ENCODE measurements at places on chromosomes 7 and 10.

GRCh38 chr7:22640269-22640668 is 86.7 kb upstream of the IL6 start:
- DNase-seq, result no peak

GRCh38 chr7:70799841-70800405 is 332.0 kb upstream of the GALNT17 start:
- DNase-seq, result no peak

DNA sequence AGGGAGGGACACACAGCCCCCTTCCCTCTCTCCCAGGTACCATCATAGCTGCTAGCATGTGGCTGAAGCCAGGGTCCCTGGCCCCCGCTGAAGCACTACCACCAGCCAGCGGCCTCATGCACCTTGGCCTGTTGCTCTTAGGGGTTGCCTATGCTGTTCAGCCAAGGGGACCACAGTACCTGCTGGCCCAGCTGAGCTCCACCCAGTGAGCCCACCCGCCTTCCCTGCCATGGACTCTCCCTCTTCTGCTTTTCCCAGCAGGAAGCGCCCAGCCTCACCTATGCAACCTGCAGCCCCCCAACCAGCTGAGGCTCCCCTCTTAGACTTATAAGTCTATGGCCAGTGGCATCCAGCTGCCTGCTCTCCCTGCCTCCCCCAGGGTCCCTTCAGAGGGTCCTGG is 8.7 kb upstream of the MTPAP start:
- no peak for DNase-seq

- no peak for DNase-seq
Measured at GRCh38 chr7:97847791-97848190, 24.4 kb downstream of the ASNS start.

DNA sequence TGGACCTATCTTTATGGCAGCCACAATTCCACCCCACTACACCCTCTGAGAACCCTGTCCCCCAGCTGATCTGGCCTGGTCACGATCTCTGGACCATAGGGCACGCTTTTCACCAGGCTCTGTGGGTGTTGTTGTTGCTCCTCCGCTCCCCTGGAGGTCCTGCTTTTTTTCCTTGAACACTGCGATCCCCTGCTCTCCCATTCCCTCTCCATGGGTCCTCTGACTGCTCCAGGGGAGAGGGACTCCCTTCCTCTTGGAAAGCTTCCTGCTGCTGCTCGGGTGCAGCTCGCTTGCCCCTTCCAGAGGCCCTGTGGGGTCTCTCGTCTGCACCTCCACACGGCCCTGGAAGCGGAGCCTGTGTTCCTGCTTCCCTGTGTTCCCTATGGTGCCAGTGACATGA is 53.5 kb downstream of the SNX10 start:
- no peak for DNase-seq

Data from epithelial cell of prostate (primary cell).